NCI-H187 (cell line): ENCODE measurements at places on chromosomes 13 and 19.
A peak's percentile ranks its signal among the peaks of the same experiment; 100 is the strongest.

GRCh38 chr13:98997011-98997730 lies 19.3 kb upstream of the DOCK9 start:
- DNase-seq: no peak

- DNase-seq: no peak
Measured at GRCh38 chr19:30254158-30254557, 118.0 kb upstream of the ZNF536 start.

DNA sequence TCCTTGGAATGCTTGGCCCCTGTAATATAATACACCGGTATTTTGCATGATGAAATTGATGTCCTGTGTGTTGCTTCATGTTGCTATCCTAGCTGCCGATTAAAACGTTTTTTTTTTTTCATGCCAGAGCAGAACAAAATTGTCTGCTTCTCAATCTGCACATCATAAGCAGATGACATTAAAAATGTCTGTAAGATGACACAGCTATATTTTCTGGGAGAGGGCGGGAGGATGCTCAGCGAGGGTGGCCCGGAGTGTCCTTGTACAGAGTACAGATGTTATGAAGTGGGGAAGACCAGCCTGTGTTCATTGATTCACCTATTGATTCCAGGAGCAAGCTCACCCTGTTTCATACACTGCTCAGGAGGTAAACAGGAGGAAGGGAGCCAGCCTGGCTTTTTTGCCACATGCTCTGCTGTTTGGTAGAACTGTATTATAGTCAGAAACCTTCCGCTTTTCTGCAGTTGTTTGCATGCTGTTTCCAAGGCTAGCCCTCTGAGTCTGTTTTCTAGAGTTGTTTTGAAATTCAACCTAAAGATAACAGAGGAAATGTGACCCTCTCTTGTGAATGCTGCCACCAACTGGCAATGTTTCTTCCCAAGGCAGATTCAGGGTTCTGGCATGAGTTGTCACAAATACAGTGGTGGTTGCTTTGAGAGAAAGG lies 4.7 kb upstream of the IRS2 start:
- peak; percentile 50 for DNase-seq

DNA sequence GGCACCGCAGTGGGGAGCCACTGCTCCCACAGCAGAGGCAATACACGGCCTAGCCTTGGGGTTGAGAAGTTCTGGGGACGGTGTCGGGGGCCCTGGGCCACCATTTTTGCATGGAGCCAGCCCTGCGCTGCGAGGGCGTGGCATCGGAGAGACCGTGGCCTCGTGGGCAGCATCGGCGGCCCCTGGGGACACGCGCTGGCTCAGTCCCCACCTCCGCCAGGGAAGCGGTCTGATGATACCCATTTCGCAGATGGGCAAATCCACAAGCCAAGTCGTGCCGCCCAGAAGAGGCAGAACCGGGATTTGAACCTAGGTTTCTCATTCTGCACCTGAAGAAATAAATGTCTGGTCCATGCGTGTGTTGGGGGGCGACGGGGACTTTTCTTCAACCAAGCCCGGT lies 1.2 kb upstream of the UPK1A start:
- DNase-seq: no peak

- no peak for DNase-seq
Measured at GRCh38 chr19:31330761-31331160, 18.5 kb downstream of the TSHZ3 start.

- DNase-seq: no peak
Measured at GRCh38 chr19:5968431-5969373, 9.2 kb downstream of the RANBP3 start.

GRCh38 chr19:13047374-13047773 lies 52.1 kb downstream of the NFIX start:
- DNase-seq: no peak

- DNase-seq: no peak
Measured at GRCh38 chr13:98173431-98174152, 3.5 kb downstream of the RNF113B start.

DNA sequence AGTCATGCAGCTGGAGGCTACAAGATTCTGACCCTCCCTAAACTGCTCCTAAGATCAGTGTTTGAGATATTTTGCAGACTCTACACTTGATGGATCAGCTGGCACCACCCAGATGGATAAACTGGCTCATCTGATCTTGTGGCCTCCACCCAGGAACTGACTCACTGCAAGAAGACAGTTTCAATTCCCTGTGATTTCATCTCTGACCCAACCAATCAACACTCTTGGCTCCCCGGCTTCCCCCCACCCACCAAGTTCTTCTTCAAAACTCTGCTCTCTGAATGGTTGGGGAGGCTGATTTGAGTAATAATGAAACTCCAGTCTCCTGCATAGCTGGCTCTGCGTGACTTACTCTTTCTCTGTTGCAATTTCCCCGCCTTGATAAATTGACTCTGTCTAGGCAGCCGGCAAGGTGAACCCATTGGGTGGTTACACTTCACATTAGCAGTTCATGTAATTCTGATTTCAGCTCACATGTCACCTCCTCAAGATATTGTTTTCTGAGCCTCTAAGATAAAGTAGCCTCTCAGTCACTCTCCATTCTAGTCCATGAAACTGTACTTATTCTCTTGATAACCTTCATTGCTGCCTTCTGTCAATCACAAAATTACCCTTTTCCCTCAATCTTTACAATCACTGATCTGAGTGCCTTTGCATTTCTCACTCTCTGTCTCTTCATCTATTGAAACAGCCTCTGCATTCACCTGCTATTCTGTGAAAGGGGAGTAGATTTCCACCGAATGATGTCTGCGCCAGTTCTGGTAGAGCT lies 9.9 kb upstream of the FPR3 start:
- DNase-seq: no peak

GRCh38 chr13:22009500-22009899 lies 338.6 kb downstream of the FGF9 start:
- no peak for DNase-seq

- no peak for DNase-seq
Measured at GRCh38 chr13:81957121-81957520, 1616.2 kb upstream of the SPRY2 start.

DNA sequence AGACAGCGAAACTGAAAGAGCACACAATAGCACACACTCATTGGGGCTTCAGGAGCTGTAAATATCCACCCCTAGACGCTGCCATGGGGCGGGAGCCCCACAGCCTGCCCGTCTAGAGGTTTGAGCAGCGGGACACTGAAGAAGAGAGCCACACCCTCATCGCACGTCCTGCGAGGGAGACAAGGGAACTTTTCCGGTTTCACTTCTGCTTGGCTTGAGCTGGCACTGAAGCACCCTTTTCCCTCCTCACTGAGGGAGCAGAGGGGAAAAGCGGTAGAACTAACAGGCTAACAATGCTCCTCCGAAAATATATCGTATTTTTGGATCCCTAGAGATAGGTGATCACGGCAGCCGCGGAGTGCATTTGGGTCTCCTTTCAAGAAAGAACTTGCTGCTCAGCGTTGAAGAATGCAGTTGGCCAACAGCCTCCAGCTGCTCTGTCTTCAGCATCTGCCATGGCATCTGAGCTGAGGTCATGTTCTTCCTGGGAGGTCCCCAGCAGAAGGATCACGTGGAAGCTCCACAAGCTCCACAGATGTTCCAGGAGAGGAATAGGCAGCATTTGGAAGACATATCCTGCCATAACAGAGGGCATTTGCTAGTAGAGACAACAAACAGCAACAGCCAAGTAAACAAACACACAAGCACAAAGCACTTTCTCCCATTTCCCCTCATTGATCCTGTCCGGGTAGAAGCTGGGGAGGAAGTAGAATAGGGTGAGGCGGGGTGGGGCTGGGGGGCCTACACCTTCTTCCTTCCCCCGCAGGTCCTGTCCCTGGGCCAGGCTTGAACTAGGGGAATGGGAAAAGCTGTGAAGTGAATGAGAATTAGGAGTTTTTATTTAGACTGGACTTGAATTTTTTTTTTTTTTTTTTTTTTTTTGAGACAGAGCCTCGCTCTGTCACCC lies 44.8 kb upstream of the ALOX5AP start:
- DNase-seq: no peak

DNA sequence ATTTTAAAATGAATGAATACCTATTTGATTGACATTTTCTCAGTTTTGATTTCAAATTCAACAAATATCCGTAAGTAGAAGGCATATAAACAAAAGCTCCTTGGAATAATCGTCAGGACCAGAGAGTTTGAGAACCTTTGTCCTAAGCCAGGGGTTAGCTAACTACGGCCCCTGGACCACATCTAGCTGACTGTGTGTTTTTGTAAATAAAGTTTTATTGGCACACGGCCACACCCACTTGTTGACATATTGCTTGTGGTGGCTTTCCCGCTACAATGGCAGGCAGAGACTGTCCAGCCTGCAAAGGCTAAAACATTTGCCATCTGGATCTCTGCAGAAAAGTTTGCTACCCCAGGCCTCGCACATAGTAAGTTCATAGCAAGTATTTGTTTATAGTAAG lies 83.4 kb downstream of the GNG7 start:
- DNase-seq: no peak

GRCh38 chr19:35108730-35109129 lies 6.9 kb upstream of the FXYD3 start:
- DNase-seq: no peak
